ENCODE measurements at places on chromosomes 2 and 18.

GRCh38 chr18:3060667-3061580 lies 48.0 kb upstream of the LPIN2 start:
- DNase-seq: peak; percentile 23

- DNase-seq: no peak
These were observed 165.0 kb downstream of the LNPK start for GRCh38 chr2:175837046-175837445.

GRCh38 chr18:629269-630150 lies 27.9 kb upstream of the TYMS start:
- no peak for DNase-seq

GRCh38 chr2:215577356-215577755 lies 141.5 kb upstream of the FN1 start:
- no peak for DNase-seq

DNA sequence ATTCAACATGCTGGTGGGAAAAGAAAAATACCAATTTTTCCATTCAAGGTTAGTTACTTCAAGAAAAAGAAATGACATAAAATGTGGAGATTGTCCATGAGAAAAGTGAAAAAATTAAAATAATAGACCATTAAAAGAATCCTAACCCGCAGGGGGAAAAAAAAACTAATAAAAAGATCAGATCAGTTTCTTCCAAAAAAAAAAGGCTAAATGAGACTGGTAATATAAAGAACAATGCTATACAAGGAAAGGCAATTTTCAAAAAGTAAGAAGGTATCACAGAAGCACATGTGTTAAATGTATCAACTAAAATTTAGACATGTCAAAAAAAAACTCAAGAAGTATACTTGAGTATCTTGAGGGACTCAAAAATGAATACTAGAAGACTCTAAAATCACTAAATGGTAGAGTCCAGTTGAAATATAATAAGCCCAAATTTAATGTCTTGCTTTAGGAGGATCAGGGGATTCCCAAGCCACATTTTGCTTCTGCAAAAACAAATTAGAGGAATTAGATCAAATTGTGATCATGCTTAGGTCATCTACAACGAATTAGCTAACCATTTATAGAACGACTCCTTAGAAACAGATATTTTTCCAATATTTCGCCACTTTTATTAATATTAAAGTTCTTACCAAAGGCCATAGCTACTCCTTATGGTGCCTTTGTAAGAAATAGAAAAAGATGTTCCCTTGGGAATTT lies 35.8 kb upstream of the GLS start:
- no peak for DNase-seq

- DNase-seq: no peak
These were observed 182.2 kb downstream of the ZFP36L2 start for GRCh38 chr2:43044093-43044681.
